Stimulated activated CD8-positive, alpha-beta memory T cell treated with anti-CD3 and anti-CD28 coated beads, Interleukin-4, amount 100 ng/mL, for 1 hour (primary cell): ENCODE measurements at places on chromosomes 5 and 9.

- DNase-seq: no peak
Observed at GRCh38 chr9:23117616-23118015, 671.0 kb downstream of the DMRTA1 start.

GRCh38 chr9:87285183-87285850, 212.3 kb upstream of the DAPK1 start:
- no peak for DNase-seq

GRCh38 chr9:137710704-137711103, 91.9 kb downstream of the EHMT1 start:
- DNase-seq: no peak

DNA sequence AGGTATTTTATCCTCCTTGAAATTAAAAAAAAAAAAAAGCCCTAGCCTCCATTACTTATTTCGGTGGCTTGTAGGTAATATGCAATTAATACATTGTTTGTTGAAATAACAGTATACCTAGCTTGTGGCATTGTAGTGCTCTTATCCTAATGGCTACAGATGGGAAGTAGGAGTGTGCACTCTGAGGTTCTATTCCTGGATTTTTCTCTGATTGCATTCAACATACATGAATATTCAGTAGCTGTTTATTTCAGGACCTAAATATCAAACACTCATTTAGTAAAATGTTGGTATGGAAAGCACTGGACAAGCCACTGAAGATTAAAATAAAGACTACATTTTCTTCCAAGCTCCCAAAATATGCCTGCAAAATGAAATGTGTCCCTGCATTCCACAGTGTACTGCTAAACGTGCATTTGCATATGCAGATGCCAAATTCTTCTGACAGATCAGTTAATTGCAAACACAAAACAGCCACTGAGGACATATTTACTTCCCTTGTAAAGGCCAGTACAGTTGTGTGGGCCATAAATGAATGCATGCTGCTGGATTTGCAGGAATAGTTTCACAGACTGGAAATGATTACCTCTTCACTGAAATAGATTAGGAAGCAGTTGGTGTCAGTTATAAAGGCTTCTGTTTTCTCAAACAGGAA, 826.1 kb downstream of the PRELID2 start:
- no peak for DNase-seq

GRCh38 chr5:170293273-170293672, 4.3 kb downstream of the LCP2 start:
- DNase-seq: no peak

DNA sequence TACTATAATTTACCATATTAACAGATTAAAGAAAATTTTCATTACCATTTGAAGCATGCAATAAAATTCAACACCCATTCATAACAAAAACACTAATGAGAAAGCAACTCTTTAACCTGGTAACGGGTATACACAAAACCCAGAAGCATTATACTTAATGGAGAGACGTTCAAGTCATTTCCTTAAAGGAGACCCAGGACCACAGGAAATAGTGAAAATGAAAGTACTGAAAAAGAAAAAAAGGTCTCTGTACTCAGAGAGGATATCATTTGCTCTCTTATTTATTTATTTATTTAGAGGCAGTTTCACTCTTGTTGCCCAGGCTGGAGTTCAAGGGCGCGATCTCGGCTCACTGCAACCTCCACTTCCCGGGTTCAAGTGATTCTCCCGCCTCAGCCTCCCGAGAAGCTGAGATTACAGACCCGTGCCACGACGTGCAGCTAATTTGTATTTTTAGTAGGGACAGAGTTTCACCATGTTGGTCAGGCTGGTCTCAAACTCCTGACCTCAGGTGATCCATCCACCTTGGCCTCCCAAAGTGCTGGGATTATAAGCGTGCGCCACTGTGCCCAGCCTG, 61.6 kb downstream of the SETX start:
- DNase-seq: no peak

- no peak for DNase-seq
Observed at GRCh38 chr5:5183933-5184332, 43.8 kb downstream of the ADAMTS16 start.

- no peak for DNase-seq
Observed at GRCh38 chr5:96943799-96944198, 7.9 kb downstream of the LNPEP start.

DNA sequence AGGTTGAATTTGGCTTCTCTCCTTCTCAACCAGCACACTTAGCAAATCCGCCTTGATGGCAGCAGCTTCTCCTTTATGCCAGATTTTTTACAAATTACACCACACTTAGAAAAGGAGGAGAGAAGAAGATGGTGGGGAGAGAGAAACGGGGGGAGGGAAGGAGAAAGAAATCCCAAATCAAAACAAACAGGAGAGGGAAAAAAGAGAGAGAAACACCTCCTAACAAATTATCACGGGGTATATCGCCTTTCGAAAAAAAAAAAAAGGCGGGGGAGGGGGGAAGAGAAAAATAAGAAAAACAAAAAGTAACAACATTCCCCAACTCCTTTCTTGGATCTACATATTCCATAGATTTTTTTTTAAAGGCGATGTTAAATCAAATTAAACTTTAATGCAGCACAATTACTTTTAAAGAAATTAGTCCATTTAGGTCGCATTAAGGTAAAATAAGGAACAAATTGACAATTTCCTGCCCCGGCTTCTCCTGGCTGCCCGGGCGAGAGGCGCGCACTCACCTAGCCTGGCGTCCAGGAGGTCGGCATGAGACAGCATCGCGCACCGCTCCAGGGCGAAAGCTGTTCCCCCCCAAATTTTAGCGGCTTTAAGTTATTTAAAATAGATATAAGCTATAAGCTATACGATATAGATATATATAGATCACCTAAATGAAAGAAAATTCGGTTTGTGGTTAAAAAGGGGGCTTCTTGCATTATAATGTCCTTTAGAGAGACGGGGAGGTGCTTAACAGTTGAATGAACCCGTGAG, at the start of gene OTP:
Gene OTP, minus strand, starts transcription at position 716 of the 765 bp plus-strand sequence. Its CDS starts 164 bp downstream, at position 552.
- DNase-seq: no peak

DNA sequence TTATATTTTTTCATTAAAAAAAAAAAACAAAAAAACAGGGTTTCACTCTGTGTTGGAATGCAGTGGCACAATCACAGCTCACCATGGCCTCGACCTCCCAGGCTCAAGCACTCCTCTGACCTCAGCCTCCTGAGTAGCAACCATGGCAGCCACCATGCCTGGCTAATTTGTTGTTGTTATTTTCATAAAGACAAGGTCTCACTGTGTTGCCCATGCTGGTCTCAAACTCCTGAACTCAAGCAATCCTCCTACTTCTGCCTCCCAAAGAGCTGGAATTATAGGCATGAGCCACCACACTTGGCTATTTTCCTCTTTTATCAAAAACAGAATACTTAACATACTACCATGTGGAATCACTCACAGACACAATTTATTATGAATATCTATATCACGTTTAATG, 46.7 kb downstream of the UBAP2 start:
- DNase-seq: no peak

GRCh38 chr5:104015765-104016164, 453.2 kb upstream of the NUDT12 start:
- no peak for DNase-seq

- no peak for DNase-seq
Observed at GRCh38 chr9:109801484-109801883, 21.5 kb downstream of the PALM2AKAP2 start.

- no peak for DNase-seq
Observed at GRCh38 chr5:14286574-14287421, 143.7 kb downstream of the TRIO start.

DNA sequence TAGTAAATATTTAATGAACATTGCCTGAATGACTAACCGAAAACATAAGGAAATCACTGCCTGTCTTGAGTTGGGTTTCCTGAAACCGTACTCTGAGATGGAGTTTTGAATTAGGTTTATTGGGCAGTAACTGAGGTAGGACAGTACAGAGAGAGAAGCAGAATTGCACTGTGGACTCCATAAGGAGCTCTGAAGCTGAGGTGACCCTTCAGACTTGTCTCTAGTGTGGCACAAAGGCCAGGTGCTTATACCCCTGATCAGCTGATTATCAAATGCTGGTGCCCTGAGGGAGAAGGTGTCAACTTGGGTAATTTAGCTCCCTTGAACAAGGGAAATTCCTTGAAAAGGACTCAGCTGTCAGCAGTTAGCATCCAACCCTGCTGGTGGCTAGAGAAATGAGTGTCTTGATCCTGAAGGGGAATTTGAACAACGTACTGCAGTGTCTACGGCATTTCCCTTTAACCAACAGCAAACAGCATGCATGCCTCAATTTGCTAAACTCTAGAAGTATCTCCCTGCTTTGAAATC, 135.0 kb upstream of the SMARCA2 start:
- DNase-seq: no peak

DNA sequence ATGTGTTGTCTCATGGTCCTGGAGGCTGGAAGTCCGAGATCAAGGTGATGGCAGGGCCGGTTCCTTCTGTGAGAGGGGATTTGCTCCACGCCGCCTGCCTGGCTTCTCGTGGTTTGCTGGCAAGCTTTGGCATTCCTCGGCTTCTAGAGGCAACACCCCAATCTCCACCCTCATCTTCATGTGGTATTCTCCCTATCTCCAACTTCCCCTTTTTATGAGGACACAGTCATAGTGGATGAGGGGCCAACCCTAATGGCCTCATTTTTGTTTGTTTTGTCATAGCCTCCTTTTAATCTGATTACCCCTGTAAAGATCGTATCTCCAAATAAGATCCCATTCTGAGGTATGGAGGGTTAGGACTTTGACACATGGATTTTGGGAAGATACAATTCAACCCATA, 41.7 kb upstream of the CLK4 start:
- no peak for DNase-seq

GRCh38 chr9:79189511-79189924, 382.2 kb upstream of the TLE4 start:
- DNase-seq: no peak

- DNase-seq: no peak
Observed at GRCh38 chr5:51389577-51390463, 6.6 kb downstream of the ISL1 start.

GRCh38 chr5:150779397-150780186, 1.0 kb downstream of the SMIM3 start:
- DNase-seq: no peak

- no peak for DNase-seq
Observed at GRCh38 chr5:166436872-166437271, 1854.6 kb upstream of the WWC1 start.
